ENCODE measurements at places on chromosomes 4 and X.

GRCh38 chr4:70062000-70062399 is 11.8 kb downstream of the HTN1 start:
- DNase-seq, result no peak

DNA sequence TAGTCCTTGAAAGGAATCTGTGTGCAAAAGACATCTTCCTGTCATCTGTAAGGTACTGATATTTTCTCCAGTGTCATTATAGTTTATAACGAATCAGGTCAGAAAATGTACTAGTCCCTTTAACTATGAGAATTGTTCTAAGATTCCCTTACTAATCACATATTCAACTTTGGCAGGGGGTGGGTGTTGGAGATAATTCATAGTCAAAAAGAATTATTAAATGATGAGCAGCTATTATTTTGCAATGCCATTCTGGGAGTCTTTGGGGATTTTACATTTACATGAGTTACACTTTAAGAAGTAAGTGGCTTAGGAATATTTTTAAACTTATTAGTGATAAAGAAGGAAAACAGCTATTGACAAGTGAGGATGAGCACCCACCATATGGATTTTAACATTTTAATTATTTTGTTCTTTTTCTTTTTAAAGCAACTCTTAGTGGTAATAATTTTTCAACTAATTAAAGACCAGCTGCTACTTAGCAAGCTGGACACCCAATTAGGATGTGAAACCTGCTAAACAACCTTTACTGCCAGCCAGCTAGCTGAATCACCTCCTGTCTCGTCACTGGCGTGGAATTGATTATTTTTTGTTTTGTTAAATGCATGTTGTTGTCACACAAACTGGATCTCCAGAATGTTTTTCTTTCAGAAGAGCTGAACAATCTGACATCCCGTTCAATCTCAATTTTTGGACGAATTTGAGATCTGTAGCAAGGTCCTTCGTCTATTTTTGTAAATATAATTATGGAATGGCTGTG is 219.2 kb downstream of the ARAP2 start:
- DNase-seq, result no peak

DNA sequence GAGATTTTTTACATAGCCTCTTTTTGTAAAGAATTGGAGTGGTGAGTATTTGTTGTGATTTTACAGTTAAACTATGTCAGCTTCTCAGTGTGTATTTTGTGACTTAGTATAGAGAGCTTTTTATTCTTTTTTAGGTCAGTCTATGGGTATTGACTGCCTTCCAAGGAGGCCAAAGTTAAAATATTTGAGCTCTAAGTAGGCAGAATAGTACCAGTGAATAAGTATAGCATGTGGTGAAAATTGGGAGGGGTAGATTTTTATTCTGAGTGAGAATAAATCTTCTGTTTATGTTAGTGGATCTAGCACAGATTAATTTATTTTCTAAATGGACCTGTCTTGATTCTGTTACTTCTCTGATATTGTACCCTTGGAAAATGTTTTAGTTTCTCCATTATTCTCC is 37.5 kb downstream of the HERC3 start:
- DNase-seq, result no peak

DNA sequence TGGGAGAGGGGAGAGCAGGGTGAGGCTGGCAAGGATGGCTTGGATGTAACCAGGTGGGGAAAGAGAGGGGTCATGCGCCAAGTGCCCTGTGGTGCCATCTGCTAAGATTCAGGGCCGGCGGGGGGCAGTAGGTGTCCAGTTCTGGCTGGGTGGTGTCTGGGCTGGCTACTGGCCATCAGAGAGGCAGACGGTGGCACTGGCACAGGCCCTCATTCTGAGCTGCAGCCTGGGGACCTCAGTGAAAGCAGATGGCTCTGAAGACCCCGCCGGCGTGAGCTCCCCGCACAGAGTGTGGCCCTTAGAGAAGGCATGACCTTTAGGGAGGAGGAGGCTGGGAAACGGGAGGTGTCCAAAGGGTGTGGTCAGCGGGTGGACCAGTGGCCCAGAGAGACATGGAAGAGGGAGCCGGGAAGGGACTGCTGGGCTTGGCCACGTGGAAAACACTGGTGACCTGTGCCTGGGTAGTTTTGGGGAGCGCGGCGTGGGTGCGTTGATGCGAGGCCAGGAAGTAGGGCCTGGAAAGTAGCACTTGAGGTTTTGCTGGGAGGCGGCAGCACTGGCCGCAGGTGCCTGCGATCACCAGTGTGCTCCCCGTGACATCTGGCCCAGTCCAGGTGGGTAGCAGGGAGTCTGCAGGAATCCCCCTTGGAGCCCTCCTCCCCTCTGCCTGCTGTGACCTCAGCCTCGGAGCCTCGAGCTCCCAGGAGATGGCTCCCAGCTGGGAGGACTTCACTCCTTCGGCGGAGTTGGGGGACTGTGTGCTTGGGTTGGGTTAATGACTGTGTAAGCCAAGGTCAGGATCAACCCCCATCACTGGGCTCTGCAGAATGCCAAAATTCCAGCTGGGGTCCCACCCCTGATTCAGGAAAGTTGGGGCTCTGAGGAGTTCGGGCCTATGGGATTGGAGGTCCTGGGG is 9.3 kb upstream of the SH3TC1 start:
- DNase-seq, result no peak

DNA sequence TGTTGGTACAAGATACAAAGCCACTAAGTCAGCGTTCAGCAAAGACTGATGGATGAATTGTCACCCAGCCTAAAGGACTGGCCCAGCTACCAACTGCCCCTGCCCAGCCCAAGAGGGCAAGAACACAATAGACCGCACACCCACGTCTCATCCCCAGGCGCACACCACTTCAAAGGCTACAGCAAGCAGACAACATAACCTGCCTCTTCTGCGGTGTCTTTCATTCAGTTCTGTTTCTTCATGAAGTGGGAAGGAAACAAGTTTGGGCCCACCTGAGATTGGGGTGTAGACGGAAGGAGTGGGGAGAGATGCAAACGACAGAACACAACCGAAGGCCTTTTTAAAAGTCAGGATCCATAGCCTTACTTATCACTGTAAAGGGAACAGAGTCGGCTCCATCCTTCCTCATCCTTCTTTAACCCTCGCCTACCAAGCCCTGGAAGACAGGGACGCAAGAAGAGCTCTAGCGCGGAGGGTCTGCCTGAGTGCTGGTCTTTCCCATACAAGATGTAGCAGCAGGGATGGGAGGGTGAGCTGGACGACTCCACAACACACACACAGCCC is 691 bp downstream of the SCARB2 start:
- DNase-seq, result no peak

- DNase-seq, result no peak
These were observed 192.7 kb downstream of the RCHY1 start for GRCh38 chr4:75321484-75321883.

All from stimulated activated CD4-positive, alpha-beta T cell treated with anti-CD3 and anti-CD28 coated beads, Interleukin-15, amount 100 ng/mL, for 48 hours (primary cell).